Brain pericyte (primary cell): ENCODE measurements at places on chromosomes 4 and X.
A peak's percentile ranks its signal among the peaks of the same experiment; 100 is the strongest.

DNA sequence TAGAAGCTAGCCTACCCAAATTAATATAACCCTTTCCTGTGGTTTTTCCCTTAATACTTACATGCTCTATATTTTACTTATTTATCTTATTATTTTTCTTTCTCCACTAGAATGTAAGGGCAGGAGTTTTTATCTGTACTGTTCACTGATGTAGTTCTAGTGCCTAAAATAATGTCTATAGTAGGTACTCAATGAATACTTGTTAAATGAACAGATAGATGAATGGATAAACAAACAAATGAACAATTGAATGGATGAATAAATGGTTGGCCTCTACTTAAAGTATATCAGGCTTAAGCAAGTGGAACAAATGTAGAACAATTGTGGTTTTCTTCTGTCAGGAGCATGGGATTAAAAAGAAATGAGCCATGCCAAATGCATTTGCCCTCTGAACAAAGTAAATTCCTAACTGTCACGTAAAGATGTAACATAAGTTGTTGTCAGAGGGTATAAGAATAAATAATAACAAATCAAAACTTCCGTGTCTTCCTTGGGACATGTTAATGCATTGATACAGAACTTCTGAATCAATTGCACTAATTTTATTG is 54.1 kb downstream of the SYTL5 start:
- no peak for DNase-seq

GRCh38 chrX:151713849-151714248 is 2.0 kb upstream of the FATE1 start:
- no peak for DNase-seq

GRCh38 chr4:156329779-156330178 is 376.1 kb upstream of the CTSO start:
- DNase-seq, result no peak

DNA sequence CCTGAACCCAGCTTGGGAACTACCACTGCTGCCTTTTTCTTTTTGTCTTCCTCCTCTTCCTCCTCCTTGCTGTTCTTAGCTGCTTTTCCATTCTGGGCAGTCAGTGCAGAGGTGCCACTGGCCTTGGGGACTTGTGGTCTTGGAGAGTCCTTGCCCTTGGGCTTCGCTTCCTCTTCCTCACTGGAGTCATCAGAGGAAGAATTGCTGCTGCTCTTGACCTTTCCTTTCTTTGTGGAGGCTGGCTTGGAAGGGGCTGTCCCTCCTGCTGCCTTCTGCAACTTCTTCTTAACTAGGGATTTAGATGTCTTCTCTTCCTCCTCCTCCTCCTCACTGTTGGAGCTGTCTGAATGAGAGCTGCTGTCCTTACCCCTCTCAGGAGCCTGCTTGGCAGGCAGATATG is 53.2 kb downstream of the FAM9B start:
- no peak for DNase-seq

GRCh38 chr4:75051431-75051830 is 118.5 kb downstream of the PARM1 start:
- DNase-seq, result no peak

GRCh38 chrX:111145878-111146277 is 49.9 kb downstream of the PAK3 start:
- DNase-seq, result no peak

DNA sequence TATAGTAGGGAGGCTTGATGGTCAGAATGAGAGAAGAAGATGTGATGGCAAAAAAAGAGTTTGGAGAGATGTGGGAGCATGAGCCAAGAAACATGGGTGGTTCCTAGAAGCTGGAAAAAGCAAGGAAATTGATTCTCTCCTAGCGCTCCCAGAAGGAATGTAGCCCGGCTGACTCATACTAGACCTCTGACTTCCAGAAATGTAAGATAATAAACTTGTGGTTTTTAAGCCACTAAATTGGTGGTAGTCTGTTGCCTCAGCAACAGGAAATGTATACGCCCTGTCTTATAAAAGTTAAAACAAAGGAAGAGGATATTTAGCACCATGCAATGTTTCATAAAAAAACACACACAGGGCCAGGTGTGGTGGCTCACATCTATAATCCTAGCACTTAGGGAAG is 182.7 kb upstream of the PCDH7 start:
- peak; percentile 13 for DNase-seq

- no peak for DNase-seq
Measured at GRCh38 chr4:6647582-6648230, 7.2 kb downstream of the MRFAP1 start.

DNA sequence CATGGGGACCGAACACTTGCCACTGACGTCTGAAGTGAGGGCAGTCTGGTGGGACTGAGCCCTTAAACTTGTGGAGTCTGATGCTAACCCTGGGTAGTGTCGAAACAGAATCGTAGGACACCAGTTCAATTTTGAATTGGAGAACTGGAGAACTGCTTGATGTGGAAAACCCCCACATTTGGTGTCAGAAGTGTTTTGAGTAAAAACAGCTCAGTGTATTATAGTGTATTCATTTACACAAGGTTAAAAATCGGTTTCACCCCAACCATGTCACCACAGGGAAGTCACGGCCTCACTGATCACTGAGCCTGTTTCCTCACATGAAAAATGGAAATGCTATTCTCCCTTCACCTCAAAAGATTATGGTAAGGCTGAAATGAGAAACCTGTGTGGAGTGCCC is 21.9 kb downstream of the PIN4 start:
- DNase-seq, result no peak

DNA sequence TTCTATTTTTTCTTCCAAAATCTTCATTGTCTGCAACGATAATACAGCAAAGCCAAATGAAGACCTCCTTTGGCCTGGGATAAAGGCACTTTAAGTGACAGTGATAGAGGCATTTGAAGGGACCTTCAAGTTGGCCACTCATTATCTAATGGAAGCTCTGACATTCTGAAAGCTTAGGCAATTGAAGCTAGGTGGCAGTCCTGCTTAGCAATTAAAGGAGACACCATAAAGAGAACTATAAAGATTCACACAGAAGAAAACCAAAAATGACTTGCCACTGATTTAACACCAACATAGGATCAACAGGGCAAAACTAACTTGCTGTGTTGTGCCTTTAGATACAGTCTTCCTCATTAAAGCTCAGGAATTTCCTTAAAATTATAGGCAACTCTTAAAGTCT is 103.3 kb upstream of the TSPAN7 start:
- no peak for DNase-seq

- DNase-seq, result no peak
Measured at GRCh38 chr4:1168191-1169101, 3.9 kb downstream of the SPON2 start.

DNA sequence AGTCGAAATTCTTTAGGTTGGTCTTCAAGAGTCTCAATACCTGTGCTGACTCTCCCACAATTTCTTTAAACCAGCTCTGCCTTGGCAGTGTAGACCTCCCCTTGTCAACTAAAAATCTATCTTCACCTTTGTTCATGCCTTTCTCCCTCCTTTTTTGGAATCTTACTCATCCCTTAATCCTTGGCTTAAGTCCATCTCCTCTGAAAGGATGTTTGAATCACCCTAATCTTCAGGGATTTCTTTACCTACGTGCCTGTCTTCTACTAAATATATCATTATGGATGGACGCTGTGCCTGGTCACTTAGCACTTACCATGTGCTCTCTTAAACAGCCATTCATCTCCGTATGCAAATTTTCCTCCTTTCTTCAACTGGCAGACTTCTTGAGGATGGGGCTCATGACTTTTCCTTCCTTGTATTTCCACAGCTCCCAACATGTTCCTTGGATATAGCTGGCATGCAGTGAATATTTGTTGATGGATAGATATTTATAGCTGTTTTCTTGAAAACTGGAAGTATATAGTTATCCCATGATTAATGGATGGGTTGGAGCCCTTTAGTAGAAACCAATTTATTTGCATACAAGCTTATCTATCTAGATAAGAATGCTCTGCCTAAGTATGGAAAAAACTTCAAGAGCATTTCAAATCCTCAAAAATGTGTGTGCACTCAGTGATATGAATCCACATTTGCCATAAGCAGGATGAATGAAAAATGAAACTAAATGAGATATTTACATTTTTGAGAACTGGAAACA is 166.6 kb downstream of the SPRY1 start:
- DNase-seq, result no peak

DNA sequence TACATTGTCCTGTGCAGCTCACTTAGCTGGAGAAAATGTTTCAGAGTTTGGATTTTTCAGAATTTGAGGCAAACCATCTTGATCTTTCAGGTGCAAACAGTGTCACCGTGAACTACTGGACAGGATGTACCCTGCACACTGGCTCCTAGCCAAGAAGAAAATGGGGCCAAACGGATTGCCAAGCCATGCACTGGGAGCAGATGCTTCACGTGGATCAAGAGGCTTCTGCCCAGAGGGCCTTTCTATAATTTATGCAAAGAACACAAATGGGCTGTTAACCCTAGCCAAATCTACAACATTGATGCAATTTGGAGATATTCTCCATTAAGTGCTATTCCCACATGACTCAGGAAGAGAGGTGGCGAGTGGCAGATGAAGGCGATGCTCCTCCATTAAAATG is 46.9 kb upstream of the ATP8A1 start:
- DNase-seq, result no peak

DNA sequence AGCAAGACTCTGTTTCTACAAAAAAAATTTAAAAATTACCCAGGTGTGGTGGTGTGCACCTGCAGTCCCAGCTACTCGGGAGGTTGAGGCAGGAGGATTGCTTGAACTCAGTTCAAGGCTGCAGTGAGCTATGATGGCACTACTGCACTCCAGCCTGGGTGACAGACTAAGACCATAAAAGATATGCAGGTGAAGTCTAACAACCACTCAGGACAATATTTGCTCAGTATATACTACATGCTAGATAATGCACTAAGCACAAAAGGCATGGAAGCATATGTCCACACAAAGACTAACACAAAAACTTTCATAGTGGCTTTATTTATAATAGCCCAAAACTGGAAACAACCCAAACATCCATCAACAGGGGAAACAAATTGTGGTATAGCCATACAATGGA is 57.7 kb upstream of the TXK start:
- DNase-seq, result no peak

- no peak for DNase-seq
Measured at GRCh38 chr4:40335525-40335894, 377 bp downstream of the CHRNA9 start.

DNA sequence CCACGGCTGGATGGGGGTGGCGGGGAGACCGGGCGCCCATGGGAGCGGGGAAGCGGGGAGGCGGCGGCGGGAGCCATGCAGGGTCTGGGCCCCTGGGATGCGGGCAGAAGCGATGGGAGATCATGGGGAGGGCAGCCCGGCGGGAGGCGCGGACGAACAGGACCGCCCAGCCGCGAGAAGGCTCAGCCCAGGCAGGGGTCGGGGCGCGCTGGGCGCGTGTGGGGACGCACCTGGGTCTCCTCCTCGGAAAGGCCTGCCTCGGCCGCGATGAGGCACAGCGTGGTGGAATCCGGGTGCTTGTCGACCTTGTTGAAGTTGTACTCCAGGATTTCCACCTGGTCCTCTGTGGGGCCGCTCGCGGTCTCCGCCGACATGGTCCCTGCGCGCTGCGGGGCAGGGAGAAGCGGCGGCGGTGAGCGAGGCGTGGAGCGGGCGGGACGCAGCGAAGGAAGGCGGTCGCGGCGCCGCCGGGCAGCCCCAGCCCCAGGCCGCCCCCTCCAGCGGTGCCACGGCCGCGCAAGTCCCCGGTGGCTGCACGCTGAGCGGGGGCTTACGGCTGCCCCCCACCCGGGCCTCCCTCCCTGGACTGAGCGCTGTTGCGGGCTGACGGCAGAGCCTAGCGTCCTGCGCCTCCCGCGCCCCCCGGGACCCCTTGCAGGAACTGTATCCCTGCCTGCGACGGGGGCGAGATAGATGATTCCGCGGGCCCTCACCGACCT is 25.3 kb downstream of the HOPX start:
- DNase-seq, result no peak

DNA sequence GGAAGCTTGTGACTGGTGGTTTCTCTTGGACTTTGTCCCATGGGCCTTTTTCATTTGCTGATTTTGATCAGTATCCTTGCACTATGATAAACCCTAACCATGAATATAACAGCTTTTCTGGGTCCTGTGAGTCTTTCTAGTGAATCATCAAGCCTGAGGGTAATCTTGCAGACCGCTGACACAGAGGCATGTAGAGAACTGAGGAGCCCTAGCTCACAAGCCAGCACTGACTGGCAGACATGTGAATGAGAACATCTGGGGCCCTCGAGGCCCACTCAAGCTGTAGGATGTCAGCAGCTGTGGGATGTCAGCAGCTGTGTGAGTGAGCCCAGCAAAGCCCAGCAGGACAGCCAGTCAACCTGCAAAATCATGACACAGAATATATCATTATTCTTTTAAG is 36.7 kb downstream of the HMGB3 start:
- DNase-seq, result no peak

GRCh38 chr4:176593943-176594342 is 198.8 kb downstream of the VEGFC start:
- DNase-seq, result no peak

GRCh38 chrX:120299928-120300327 is 11.3 kb downstream of the TMEM255A start:
- DNase-seq, result no peak

DNA sequence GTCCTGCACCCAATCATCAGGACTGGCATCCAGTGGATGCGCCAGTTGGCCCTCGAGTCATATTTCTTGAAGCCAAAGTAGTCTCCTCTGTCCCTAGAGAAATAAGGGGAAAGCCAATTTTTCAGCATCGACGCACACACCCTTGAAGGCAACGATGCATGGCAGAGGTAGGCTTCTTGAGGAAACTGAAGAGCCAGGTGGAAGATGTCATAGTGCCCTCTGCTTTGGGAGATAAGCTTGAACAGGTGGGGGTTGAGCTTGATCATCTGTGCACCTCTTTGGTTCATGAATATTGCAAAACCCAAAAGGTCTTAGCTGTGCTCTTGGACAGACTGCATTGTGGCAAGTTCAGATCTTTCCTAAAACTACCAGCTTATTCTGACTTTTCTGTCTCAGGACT is 34.6 kb upstream of the WDR1 start:
- no peak for DNase-seq

- DNase-seq, result no peak
Measured at GRCh38 chr4:169922632-169923276, 103.4 kb downstream of the MFAP3L start.

DNA sequence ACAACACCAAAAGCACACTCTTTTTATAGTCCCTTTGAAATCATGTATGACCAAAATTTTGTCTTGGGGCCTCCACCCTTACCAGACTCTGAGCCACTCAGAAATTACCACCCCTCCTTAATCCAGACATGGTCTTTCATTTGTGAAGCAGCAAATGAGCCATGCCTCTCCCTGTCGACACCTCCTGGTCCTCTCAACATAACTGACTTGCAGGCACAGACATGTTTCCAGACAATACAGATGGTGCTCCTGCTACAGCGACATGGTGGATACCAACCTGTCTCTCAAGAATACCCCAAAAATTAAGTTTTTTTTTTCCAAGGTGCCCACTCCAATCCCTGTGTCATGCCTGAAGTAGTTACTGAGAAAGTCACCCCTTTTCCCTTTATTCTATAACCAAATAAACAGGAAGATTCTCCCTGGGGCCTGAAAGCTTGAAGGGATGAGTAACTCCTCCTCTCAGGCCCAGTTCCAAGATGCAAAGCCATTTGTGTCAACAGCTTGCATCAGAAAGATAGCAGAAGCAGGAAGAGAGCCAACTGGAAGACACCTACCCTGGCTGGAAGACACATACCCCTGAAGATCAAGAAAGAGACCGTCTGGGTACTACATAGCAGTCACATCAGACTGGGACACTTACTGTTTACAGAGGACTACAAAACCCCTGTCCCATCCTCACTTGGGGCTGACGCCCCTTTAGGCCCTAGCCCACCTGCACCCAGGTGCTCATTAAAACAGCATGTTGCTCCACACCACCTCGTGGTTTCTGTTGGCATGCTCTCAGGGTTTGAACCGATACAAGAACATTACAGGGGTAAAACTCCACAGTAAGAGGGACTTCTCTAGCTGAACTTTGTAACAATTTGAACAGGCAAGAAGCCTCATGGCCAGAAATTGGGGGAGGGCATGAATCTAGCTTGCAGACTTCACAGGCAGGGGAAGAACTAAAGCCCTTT is 5.5 kb upstream of the UGT2B17 start:
- DNase-seq, result no peak
